Dermis blood vessel endothelial cell (primary cell): ENCODE measurements at places on chromosomes 3 and 15.

GRCh38 chr15:36609793-36610192 is 30.4 kb downstream of the CDIN1 start:
- no peak for DNase-seq

- no peak for DNase-seq
Observed at GRCh38 chr15:70469651-70470555, 293.5 kb downstream of the UACA start.

- peak; percentile 87 for DNase-seq
Observed at GRCh38 chr3:187679638-187680396, 9.6 kb upstream of the SST start.

DNA sequence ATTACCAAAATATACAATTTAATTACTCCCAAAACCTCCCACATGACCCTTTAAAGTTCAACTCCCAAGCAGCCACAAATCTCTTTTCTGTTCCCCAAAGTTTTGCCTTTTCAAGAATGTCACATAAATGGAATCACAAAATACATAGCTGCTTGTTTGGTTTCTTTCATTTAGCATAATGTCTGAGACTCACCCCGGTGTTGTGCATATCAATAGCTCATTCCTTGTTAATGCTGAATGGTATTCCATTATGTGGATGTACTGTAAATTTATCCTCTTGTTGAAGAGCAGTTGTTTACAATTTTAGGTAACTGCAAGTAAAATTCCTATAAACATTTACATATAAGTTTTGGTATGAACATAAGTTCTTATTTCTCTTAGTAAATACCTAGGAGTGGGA is 15.5 kb downstream of the NAA50 start:
- no peak for DNase-seq

- DNase-seq: peak; percentile 81
Observed at GRCh38 chr3:170331143-170331542, 26.4 kb upstream of the SKIL start.

DNA sequence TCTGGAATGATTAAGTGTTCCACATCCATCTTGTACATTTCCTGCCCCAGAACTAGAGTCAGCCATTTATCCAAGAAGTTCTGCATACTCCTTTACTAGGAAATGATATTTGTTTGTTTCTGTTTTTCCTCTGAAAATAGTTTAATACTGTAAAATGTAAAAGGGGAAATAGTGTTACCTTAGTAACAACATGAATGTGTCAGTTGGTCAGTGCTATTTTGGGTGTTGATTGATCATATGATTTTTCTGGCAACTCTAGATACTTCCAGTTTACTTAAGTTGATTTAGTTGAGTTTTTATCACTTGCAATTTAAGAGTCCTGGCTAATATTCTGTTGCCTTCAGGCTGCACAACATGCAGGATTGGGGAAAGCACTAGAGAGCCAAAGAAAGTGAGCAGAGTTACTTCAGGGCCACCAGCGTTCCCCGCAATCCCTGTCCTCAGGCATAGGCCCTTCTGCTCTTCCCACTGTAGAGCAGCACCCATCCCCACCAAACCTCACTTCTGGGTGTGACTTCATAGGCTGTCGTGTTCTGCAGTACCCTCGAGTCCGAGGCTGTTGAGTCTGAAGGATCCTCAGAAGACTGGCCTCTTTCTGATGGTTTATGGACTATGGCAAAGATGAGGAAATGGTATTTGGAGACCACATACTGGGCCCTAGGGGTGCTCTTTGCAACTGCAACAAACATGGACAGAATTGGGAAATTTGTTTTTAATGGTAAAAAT is 69.0 kb downstream of the CHD2 start:
- DNase-seq: peak; percentile 13

- no peak for DNase-seq
Observed at GRCh38 chr3:22700876-22701275, 502.3 kb upstream of the UBE2E2 start.

GRCh38 chr3:115980709-115981108 is 357.4 kb downstream of the GAP43 start:
- no peak for DNase-seq

DNA sequence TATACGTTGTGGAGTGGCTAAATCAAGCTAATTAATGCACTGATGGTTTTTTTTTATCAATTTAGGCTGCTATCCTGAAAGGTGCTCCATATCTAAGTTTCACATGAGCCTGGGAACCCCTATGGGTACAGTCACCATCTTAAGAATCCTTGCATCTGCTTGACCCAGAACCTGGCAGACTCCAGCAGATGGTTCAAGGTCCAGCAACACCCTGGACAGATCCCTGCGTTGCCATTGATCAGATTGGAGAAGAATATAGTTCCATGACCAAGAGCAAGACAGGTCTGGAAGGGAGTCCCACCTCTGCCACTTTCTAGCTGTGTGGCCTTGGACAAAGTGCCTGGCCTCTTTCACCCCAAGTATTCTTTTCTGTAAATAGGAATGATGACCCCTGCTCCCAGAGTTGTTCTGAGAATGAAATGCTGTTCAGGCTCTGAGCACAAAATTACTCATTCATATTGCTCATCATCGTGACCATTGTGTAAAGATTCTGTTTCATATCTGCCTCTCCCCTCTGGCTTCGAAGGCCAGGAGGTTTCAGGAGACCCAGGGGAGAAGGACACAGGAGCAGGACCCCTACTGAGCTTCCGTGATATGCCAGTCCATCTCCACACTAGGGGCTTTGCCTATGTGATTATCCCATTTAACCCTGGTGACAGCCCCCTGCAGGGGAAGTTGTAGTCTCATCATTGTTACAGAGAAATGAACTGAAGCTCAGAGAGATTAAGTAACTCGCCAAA is 30.0 kb upstream of the TSEN2 start:
- DNase-seq: no peak

DNA sequence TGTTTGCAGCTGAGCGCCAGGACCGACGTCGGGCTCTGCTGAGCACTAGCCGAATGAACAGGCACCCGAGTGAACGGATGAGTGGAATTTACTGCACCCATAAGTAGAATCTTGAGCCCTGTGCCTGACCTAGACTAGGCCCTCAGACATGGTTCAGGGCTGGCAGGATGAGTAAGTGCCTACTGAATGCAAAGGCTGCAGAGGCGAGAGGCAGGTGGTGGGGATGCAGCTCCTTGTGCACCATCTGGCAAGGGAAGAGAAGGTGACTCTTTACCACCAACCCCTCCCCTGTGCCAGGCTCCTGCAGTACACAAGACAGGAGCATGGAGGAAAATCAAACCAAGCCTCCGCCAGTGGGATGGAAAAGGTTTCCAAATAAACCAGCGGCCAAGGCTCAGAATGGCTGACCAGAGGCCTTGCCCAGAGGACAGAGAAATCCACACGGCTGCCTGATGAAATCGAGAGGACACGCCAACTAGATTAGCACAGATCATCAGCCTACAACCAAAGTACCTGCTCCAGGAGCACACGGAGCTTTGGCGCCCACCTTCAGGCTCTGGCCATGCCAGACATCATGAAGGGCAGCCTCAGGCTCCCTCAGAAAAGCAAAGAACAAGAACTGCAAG is 141.7 kb upstream of the IQSEC1 start:
- DNase-seq: no peak

DNA sequence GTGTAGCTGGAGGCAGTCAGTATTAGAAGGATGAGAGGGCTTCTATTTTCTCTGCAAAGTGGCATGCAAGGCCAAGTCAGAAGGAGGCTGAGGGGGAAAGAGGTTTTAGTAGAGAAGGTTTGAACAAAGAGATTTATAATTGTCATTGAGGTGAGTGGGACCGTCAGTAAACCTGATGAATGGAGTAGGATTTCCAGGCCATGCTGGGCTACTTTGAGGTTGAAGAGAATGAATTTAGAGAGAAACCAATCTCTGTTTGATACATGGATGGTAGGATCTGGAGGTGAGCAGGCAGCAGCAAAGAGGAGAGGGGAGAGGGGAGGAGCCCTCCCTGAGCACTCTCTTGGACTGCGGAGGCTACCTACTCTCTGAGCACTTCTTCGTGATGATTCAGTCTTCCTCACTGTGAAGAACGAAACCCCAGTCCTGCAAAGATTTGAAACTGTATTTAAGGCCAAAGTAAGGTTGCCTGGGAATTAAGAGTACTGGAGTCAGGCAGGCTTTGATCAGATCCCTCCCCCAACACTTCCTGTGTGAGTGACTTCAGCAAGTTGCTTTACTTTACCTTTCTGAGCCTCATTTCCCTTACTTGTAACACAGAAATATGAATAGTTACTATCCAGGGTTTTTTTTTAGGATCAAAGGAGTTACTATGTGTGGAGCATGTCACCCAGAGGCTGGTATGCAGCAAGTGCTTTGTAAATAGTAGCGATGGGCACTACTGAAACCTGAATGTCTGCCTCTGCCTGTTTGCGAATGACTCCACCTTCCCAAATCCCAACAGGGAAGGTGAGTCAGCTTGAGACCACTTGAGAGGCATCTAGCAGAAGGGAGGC is 75.8 kb downstream of the RPL39L start:
- no peak for DNase-seq
